ENCODE measurements at places on chromosomes 4 and X.

- no peak for DNase-seq
Observed at GRCh38 chr4:152103181-152103901, 342.5 kb upstream of the GATB start.

GRCh38 chr4:25915353-25915705 is 1.3 kb downstream of the SMIM20 start:
- DNase-seq, result no peak

- no peak for DNase-seq
Observed at GRCh38 chrX:12892716-12893115, 13.7 kb upstream of the TLR8 start.

DNA sequence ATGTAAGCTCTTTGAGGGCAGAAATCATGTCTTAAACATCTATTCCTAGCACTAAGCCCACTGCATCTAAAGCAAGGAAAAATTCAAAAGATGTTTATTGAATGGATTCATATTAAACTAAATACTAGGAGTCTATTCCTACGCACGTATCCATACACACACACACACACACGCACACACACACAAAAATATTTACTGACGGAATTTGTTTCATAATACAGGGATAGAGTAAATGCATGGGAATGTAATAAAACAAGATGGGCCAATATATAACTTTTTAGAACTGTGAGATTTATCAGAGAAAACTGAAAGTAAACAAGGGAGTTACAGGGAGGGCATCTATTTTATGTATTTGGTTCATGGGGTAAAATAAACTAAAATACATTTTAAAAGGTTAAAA is 57.6 kb downstream of the WDFY3 start:
- no peak for DNase-seq

DNA sequence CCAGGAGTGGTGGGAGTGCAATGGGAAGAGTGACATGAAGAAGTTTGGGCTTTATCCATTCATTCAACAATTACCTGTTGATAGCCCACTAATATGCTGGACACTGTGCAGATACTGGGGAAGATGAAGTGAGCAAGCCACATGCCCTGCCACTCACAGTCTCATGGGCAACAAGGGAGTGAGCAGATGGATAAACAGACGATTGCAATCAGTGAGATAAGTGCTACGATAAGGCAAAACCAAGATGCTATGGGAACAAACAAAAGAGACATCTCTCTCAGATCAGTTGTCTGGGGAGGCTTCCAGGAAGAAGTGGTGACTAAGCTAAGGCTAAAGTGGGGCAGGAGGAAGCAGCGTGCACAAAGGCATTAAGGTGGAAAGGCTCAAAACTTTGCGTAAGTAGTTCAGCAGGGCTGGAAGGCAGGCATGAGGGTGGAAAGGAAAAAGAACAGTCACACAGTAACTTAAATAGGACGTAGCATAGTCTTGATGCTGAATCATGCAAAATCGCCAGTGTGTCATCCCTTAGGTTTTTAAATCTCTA is 31.7 kb downstream of the GAB3 start:
- no peak for DNase-seq

GRCh38 chr4:39559626-39560025 is 32.4 kb upstream of the UGDH start:
- DNase-seq, result no peak

DNA sequence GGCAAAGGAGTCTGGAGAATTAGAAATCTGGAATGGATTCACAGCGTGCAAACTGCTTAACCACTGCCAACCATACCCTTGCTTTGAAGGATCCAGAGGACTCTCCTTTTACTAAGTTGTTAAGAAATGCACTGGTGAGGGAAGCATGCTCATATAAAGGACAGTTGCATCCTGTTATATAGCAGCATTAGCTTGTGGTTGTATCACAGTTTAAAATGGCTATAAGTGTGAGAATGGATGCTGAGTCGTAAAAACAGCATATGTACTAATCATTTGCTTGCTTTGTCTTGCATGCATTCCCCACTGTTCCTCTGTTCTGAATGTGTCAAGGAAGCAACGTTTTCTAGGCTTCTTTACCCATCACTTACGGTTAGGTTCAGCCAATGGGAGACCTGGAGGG is 101.1 kb downstream of the CXCL13 start:
- DNase-seq, result no peak

- no peak for DNase-seq
Observed at GRCh38 chrX:154304846-154305245, 9.3 kb downstream of the TKTL1 start.

- DNase-seq, result no peak
Observed at GRCh38 chr4:141335166-141335565, 114.5 kb downstream of the ZNF330 start.

- no peak for DNase-seq
Observed at GRCh38 chrX:101950581-101950980, 18.8 kb upstream of the ZMAT1 start.

- DNase-seq, result no peak
Observed at GRCh38 chr4:56551516-56551915, 45.9 kb downstream of the ARL9 start.

GRCh38 chr4:14726877-14727361 is 275.4 kb upstream of the CPEB2 start:
- no peak for DNase-seq

DNA sequence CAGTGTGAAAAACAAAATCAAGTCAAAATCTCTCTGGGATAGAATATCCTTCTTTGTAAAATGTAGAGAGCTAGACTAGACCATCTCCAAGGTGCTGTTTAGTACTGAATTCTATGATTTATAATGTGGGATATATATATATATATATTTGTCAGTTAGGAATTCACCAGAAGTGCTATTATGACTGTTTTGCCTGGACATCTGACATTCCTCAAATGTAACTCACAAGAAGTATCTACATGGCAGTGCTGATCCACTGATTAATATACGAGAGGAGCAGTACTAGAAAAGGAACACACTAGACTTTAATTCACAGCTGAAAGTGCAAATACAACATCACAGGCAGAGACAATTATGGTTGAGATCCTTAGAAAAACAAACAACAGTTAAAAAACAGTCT is 208.9 kb downstream of the GBA3 start:
- no peak for DNase-seq

DNA sequence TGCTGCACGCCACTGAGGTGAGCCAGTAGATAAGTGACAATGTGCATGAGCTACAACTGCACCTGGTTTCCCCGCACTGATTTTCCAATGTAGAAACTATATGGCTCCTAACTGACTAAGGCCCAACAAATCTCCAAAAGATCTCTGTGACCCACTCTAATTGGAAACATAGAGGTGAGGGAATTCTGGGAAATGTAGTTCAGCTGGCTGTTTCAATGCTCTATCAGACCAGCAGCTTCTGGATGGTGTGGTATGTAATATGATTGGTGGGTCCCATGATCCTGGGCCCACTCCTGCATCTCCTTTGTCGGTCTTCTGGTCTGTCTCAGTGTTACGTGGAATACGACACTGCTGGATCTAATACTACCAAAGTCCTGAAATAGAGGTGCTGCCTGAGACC is 18.6 kb downstream of the CCDC160 start:
- no peak for DNase-seq

DNA sequence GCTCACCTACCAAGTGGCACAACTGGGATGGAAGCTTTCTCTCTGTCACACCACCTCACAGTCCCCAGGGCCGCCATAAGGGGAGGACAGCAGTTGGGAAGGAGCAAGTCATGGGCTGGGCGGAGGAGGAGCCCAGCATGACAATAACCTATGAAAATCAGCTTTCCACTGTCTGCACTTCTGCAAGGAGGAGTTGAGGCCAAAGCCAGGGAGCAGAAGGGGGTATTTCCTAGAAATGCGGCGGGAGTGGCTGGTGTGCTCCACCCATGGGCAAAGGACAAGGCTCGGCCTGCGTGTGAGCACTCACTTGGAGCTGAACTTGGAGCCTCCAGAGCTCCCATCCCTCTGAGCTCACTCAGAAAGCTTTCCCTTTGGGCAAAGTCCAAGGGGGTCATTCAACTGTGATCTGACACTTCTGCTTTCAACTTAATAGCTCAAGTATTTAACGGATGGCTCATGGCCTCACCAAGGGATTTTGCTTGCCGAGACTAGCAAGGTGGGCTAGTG is 18.5 kb downstream of the APLN start:
- DNase-seq, result no peak

DNA sequence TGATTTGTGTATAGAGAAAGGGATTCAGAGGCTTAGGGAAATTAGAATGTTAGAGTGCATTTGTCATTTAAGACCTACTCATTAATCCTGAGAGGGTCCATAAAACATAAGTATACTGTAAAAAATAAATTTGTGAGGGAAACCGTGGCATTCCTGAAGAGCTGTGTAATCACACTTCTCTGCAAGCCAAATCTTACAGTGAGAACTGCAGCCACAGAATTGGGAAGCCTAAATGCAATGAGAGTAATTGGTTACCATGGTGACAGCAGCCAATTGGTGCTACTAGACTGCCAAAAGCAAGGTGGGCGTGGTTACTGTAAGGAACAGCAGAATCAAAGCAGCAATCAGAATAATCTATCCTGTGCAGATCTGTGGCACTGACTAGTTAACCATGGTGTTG is 345.2 kb upstream of the GRID2 start:
- peak; percentile 15 for DNase-seq

GRCh38 chr4:56575820-56576429 is 70.3 kb downstream of the ARL9 start:
- peak; percentile 22 for DNase-seq

GRCh38 chr4:78149751-78150542 is 92.8 kb downstream of the FRAS1 start:
- no peak for DNase-seq

GRCh38 chr4:45629717-45630116 is 494.1 kb downstream of the GABRG1 start:
- no peak for DNase-seq

- peak; percentile 73 for DNase-seq
Observed at GRCh38 chrX:46796574-46797191, 37.8 kb upstream of the SLC9A7 start.

GRCh38 chr4:77665381-77666069 is 59.9 kb downstream of the CXCL13 start:
- DNase-seq, result no peak

DNA sequence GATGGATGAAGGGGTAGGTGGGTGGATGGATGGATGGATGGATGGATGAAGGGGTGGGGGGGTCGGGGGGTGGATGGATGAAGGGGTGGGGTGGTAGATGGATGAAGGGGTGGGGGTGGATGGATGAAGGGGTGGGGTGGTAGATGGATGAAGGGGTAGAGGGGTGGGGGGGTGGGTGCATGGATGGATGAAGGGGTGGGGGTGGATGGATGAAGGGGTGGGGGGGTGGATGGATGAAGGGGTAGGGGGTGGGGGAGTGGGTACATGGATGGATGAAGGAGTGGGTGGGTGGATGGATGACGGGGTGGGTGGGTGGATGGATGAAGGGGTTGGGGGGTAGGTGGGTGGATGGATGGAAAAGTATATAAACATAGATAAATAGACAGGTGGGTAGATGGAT is 74.2 kb downstream of the PRKX start:
- DNase-seq, result no peak

DNA sequence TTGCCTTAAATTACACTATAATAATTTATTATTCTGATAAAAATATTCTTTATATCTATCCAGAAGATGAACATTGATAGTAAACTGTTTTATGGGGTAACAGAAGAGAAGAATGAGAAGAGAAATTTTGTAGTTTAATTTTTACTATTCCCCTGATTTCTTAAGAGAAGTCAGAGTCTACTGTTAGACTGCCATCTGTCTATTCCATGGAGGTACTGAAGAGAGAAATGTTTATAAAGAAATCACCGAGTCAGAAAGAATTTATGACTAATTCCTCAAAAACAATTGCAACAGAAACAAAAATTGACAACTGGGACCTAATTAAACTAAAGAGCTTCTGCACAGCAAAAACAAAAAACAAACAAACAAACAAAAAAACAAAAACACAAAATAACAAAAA is 149.9 kb downstream of the FGF16 start:
- DNase-seq, result peak; percentile 7

- no peak for DNase-seq
Observed at GRCh38 chrX:1466232-1466661, 13.5 kb upstream of the ASMTL start.

- no peak for DNase-seq
Observed at GRCh38 chr4:69656653-69657158, 3.7 kb upstream of the UGT2A1 start.

GRCh38 chr4:68175562-68176155 is 46.0 kb upstream of the TMPRSS11F start:
- DNase-seq, result peak; percentile 53

DNA sequence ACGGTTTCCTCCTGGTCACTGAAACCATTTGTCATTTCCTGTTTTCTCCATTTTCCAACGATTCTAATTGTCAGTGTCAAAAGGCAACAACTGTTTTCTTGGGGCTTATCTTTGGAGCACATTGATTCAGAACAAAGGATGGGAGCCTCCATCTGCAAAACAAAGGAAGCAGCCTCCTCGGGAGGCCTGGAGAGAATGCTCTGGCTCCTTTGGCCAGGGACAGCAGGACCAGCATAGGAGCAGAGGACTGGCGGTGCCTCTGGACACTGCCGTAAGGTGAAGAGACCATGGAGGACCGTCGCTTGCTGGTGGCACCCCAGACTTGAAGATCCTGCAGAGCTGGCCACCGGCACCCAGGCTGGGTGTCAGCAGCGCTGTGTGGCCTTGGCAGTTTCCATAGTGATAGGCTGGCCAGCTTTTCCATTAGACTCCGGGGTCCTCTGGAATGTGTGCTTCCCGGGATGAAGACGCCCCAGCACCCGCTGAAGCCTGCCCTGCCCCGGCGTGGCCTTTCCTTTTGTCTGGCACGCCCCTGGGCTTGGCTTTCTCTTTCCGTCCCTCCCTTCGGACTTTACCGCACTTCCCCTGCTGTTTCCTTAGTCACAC is 61.1 kb upstream of the MTM1 start:
- DNase-seq, result no peak

DNA sequence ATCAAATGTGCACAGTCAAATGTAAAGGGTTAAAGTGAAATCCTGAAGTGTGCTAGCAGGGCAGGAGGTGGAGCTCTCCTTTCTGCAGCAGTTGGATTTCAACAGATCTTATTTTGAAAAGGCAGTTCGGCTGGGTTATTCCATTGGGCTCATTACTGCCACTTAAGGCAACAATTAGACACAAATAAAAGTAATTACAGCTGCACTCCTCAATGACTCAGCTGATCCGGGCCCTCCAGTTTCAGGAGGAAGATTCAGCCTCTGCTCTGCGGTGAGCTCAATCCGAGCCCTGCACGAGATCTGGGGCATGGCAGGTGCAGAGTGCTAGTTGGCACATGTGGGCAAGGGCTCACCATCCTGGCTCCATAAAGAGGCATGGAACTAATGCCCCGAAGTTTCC is 85.4 kb downstream of the PHKA2 start:
- DNase-seq, result no peak

GRCh38 chr4:45119376-45119775 is 393.0 kb upstream of the GNPDA2 start:
- no peak for DNase-seq

DNA sequence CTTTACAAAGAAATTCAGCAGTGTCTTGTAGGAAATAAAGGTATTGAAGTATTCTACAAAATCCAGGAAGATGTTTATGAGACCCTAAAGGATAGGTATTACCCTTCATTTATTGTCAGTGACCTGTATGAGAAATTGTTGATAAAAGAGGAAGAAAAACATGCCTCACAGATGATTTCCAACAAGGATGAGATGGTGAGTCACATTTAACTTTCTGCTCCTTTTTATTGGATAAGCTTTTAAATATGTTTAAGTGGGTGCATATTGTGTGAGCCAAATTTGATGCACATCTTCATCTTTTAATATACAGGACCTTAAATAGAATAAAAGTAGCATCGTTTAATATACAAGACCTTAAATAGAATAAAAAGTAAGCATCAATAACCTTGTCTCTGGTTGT is 72.1 kb downstream of the LRP2BP start:
- DNase-seq, result no peak

GRCh38 chr4:159685340-159686092 is 582.6 kb downstream of the RAPGEF2 start:
- DNase-seq, result no peak
